ENCODE measurements at places on chromosomes 2 and 18.

GRCh38 chr2:29561181-29561580 is 360.2 kb downstream of the ALK start:
- peak; percentile 23 for DNase-seq

GRCh38 chr2:102376052-102376591 is 20.5 kb downstream of the IL18R1 start:
- DNase-seq: no peak

DNA sequence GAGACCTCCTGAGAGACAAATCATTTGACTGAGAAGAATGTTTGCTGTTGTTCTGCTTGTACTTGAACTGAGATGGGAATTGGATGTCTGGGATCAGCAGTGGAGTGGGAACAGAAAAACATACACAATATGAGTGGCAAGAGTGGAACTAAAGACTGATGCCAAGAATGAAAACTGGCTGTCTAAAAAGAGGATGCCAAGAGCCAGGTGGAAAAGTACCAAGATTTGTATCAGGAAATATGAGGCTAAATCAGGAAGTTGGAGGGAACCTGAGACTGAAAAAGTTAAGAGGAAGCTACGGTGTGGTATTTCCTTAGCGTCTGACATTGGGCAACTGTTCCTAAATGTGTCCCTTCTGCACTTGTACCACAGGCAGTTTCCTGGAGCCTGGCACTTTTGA is 440.9 kb upstream of the CELF4 start:
- DNase-seq: no peak

GRCh38 chr18:49733896-49734585 is 79.3 kb downstream of the ACAA2 start:
- DNase-seq: no peak

DNA sequence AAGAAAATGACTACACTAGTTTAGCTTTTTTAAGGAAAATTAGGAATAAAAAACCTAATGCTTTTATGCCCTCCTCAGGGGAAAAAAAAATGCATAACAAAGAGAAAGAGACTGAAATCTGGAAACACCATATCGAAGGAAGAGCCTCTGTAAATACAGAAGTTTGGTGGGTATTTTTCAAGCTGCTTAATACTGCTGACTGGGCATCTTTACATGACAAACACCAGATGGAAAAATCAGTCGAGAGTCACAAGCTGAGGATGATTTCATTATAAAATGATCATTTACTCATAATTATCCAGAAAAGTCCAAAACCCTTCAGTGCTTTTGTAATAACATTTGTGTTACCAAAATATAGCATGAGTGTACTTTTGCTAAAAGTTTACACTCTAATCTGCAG is 1600.7 kb upstream of the ACVR2A start:
- DNase-seq: no peak

DNA sequence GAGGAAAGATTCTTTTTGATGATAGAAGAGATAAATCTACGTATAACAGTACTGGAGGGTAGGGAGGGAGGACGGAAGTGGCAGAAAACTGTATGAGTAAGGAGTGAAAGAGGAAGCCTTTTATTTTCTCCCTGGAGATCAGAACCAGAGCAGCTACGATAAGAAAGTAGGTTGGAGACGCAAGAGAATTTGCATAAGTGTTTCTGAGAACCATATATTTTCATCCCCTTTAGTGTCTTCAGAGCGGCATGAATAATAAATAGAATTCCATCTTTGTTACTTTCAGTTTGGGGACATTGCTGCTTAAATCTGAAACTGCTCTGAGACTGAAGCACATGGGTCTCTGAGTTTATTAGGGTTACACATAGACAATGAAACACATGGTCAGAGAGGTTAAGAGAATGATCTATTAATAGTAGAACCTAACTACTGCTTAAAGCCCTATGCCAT is 230.2 kb upstream of the TNP1 start:
- peak; percentile 64 for DNase-seq

GRCh38 chr18:13570216-13570615 is 156.1 kb downstream of the FAM210A start:
- DNase-seq: no peak

DNA sequence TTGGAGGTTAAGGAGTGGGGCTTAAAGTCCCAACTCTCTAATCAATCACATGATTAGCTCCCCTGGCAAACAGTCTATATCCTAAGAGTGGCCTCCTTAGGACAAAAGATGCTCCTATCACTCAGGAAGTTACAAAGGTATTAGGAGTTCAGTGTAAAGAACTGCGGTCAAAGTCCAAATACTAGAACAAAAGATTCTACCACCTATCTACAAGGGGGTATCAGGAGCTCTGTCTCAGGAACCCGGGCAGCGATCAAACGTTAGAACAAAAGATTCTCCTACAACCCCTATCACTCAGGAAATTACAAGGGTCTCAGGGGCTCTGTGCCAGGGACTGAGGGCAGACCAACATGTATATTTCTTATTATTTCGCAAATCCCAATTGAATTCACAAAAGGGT is 58.0 kb downstream of the DTNB start:
- no peak for DNase-seq

DNA sequence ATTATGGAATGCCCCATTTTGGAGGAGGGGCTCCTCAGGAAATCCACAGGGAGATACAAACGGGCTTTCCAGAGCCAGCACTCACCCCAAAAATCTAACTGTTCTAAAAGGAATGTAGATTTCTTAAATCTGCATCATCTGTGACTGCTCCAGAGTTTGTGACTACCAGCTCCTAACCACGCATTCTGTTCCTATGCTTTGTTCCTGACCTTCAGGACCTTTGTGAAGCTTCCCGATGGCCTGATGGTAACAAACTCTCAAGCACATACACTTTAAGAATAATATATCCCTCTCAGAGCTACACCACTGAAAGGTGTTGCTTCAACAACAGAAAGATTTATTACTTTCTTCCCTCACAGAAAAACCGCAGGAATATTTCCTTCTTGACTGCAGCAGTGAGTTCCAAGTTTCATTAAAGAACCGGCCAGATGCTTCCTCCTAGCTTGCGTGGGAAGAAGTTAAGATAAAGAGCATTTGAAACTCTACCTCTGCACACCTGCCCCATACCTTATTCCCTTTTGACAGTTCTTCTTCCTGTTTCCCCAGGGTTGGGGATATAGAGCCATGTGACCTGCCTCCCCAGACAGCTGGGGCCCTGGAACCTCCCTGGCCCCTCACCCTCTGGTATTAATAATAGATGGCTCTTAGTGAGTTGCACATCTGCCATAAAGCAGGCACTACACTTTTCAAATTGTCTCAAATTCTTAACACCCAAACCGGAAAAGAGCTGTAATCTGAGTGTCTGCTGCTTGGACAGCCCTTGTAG is 40.2 kb upstream of the EML4 start:
- peak; percentile 59 for DNase-seq

GRCh38 chr2:118232796-118233195 is 144.5 kb downstream of the INSIG2 start:
- no peak for DNase-seq

DNA sequence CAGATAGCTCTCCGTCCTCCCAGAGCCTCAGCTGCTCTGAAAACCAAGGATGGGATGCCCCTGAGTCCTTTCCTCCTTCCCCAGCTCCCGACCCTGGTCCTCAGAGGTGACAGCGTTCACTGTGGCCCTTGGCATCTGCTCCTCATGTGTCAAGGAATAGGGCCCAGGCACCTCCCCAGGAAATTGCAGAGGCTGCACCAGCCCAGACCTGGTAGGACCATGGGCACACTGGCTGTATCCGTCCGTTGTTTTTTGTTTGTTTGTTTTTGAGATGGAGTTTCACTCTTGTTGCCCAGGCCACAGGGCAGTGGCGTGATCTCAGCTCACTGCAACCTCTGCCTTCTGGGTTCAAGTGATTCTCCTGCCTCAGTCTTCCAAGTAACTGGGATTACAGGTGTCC is 37.5 kb upstream of the SLC66A3 start:
- DNase-seq: no peak

- DNase-seq: no peak
Measured at GRCh38 chr2:207722773-207723424, 11.5 kb downstream of the CCNYL1 start.

GRCh38 chr2:231686192-231687100 is 21.9 kb upstream of the PTMA start:
- DNase-seq: no peak

- no peak for DNase-seq
Measured at GRCh38 chr2:119696494-119697030, 17.6 kb downstream of the TMEM177 start.

- DNase-seq: peak; percentile 6
Measured at GRCh38 chr2:51981783-51982182, 949.9 kb upstream of the NRXN1 start.

- DNase-seq: no peak
Measured at GRCh38 chr2:194750926-194751325, 906.1 kb upstream of the SLC39A10 start.

DNA sequence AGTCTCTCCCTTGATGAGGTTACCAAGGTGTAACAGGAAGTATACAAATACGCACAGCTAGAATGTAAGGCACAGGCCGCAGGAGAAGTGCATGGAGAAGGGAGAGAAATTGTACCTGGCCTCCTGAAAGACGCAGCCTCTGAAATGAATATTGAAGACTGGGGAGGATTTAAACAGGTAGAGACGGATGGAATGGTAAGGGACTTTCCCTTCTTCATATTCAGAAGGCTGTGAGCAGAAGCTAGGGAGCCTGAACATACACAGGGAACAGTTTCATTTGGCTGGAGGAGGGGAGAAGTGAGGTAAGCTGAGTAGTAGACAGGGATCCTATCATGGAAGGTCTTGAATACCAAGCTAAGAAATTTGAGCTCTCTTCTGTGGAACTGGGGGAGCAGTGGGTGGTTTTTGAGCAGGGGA is 112.7 kb downstream of the ANKRD44 start:
- no peak for DNase-seq

GRCh38 chr2:73205611-73206010 is 3.2 kb downstream of the NOTO start:
- DNase-seq: no peak

DNA sequence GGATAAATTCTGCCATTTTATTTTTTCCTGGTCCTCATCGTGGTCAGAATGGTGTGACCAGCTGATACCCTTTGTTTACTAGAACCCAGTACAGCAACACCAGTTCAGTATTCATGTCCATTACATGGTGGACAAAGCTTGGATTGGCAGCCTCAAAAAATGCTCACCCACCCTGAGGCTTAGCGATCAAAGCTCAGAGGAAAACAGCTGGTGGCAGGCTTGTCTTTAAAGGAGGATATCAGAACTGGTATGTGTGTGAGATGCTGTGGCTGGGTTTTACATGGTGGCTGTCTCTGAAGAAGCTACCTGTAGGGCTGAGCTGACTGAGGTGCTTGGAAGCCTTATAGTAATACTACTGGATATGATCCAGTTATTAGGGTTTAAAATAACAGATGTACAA is 471.1 kb upstream of the MEX3C start:
- no peak for DNase-seq

Measured in umbilical cord (tissue), 2 donors.